ENCODE measurements at places on chromosomes 4 and X. TPM values are rescaled to one million over a fixed set of nuclear protein-coding genes. Genes with fewer than 3 reads are reported as not detected.

Gene UGT8
- not detected for total RNA-seq

Gene PDE6B
- not detected for total RNA-seq

Gene MGARP
- total RNA-seq: 0.93 TPM

Gene TECRL
- not detected for total RNA-seq

Measured in mammary microvascular endothelial cell (primary cell).